ENCODE measurements at places on chromosomes 3 and 15. TPM values are rescaled to one million over a fixed set of nuclear protein-coding genes. Genes with fewer than 3 reads are reported as not detected.

GRCh38 chr3:88882121-88882520, 225.3 kb upstream of the EPHA3 start:
- DNase-seq: no peak
- no peaks in the 10 kb centered on the region for H3K36me3 ChIP-seq
- H3K27me3 ChIP-seq: no peaks in the 10 kb centered on the region
- H3K27ac ChIP-seq: no peak overlapping the region
- H3K4me3 ChIP-seq: no peak overlapping the region
- no peaks in the 10 kb centered on the region for H3K4me1 ChIP-seq

DNA sequence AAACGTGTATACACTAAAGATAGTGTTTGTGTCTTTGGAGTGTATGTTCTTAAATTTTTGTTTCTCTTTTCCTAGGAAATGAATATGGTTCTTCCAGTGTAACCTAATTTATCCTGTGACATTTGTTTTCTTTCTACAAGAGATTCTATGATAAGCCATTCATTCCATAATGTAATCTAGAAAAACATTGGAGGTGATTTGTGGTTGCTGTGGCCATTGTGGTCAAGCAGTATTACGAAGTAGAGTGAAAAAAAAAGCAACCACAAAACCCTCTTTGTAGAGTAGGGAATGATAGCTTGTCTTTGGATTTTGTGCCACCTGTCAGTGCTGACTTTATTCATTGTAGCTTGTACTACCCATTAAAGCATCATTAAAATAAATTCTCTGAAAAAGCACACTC, 1209.6 kb downstream of the ZPLD1 start:
- no peak overlapping the region for H3K4me3 ChIP-seq
- no peaks in the 10 kb centered on the region for H3K4me1 ChIP-seq
- H3K27me3 ChIP-seq: no peaks in the 10 kb centered on the region
- no peak overlapping the region for H3K27ac ChIP-seq
- no peaks in the 10 kb centered on the region for H3K36me3 ChIP-seq

DNA sequence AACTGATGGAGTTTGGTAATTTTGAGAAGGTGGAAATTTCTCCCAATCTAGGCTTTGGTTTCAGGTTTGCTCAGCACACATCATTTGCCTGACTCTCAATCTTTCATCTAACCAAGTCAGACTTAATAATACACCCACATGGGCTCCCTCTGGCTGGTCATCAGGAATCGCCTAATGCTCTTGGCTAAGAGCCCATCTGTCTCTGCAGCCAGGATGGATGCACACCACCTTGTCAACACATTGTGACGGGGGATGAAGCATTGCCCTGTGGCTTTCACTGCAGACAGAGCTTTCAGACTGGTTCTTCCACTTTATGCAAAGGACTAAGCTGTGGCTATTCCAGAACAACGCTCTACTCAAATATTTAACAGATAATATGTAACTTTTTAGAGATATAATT, 3.0 kb upstream of the HDGFL3 start:
- no peaks in the 10 kb centered on the region for H3K4me1 ChIP-seq
- DNase-seq: no peak
- no peaks in the 10 kb centered on the region for H3K36me3 ChIP-seq

DNA sequence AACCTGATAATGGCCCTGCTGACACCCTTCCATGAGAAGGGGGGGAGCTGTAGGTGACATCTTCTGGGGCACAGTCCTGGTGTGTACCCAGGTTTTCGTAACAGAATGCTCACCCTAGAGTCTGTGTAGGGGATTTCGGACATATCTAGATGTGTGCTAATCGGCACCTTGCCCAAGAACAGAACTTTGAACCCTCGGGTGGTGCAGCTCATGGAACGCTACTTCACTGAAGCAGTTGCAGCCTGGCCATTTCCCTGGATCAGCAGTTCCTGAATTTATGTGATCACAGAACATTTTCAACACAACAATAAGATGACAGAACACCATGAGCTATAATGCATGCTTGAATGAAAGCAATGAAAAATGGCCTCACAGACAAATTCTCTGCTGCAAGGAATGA, 57.5 kb upstream of the MUC13 start:
- H3K27me3 ChIP-seq: no peaks in the 10 kb centered on the region
- no peak for DNase-seq
- no peak overlapping the region for H3K4me3 ChIP-seq
- H3K4me1 ChIP-seq: no peaks in the 10 kb centered on the region
- H3K27ac ChIP-seq: no peak overlapping the region

GRCh38 chr3:119586733-119587172, 7.5 kb downstream of the ADPRH start:
- no peaks in the 10 kb centered on the region for H3K27me3 ChIP-seq
- peaks cover 24% of the 10 kb centered on the region for H3K36me3 ChIP-seq
- DNase-seq: no peak
- H3K4me1 ChIP-seq: no peaks in the 10 kb centered on the region
- H3K27ac ChIP-seq: no peak overlapping the region
- H3K4me3 ChIP-seq: no peak overlapping the region

Gene C3orf49
- polyA plus RNA-seq: 1.2 TPM

Gene MYLK
- polyA plus RNA-seq: 406 TPM

Gene ZPLD1
- polyA plus RNA-seq: not detected

Gene PYDC2
- polyA plus RNA-seq: not detected

Gene IL5RA
- 3.3 TPM for polyA plus RNA-seq

Data from left lung (tissue), 14 donors.